ENCODE measurements at places on chromosomes 7 and 10.

DNA sequence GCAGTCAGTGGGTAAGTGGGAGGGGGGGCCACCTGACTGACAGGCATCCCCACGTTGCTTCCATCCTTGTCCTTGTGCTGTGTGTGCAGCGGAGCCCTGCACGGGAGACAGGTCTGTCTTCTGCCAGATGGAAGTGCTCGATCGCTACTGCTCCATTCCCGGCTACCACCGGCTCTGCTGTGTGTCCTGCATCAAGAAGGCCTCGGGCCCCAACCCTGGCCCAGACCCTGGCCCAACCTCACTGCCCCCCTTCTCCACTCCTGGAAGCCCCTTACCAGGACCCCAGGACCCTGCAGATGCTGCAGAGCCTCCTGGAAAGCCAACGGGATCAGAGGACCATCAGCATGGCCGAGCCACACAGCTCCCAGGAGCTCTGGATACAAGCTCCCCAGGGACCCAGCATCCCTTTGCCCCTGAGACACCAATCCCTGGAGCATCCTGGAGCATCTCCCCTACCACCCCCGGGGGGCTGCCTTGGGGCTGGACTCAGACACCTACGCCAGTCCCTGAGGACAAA lies 24.8 kb downstream of the TBATA start:
- H3K27ac ChIP-seq, result no peak overlapping the region
- H3K4me1 ChIP-seq, result peaks cover 6% of the 10 kb centered on the region
- DNase-seq, result no peak
- no peaks in the 10 kb centered on the region for H3K36me3 ChIP-seq
- no peak overlapping the region for H3K4me3 ChIP-seq

DNA sequence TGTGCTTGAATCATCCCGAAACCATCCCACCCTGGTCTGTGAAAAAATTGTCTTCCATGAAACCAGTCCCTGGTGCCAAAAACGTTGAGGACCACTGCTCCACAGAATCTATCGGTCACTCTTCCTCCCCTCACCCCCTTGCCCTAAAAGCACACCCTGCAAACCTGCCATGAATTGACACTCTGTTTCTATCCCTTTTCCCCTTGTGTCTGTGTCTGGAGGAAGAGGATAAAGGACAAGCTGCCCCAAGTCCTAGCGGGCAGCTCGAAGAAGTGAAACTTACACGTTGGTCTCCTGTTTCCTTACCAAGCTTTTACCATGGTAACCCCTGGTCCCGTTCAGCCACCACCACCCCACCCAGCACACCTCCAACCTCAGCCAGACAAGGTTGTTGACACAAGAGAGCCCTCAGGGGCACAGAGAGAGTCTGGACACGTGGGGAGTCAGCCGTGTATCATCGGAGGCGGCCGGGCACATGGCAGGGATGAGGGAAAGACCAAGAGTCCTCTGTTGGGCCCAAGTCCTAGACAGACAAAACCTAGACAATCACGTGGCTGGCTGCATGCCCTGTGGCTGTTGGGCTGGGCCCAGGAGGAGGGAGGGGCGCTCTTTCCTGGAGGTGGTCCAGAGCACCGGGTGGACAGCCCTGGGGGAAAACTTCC lies 784 bp upstream of the SERPINE1 start:
- peaks cover 35% of the 10 kb centered on the region for H3K4me1 ChIP-seq
- peaks cover 57% of the 10 kb centered on the region for H3K27me3 ChIP-seq
- H3K27ac ChIP-seq, result no peak overlapping the region
- no peak overlapping the region for H3K4me3 ChIP-seq
- no peak for DNase-seq

- H3K4me3 ChIP-seq, result no peak overlapping the region
- H3K4me1 ChIP-seq, result peaks cover 10% of the 10 kb centered on the region
- no peaks in the 10 kb centered on the region for H3K36me3 ChIP-seq
- no peak for DNase-seq
- H3K27me3 ChIP-seq, result no peaks in the 10 kb centered on the region
These were observed 109.8 kb upstream of the NOBOX start for GRCh38 chr7:144513334-144513733.

- no peak overlapping the region for H3K27ac ChIP-seq
- DNase-seq, result no peak
- H3K4me3 ChIP-seq, result no peak overlapping the region
- H3K4me1 ChIP-seq, result peaks cover 57% of the 10 kb centered on the region
- H3K27me3 ChIP-seq, result no peaks in the 10 kb centered on the region
These were observed 4.6 kb downstream of the SHOC2 start for GRCh38 chr10:110923856-110924493.

GRCh38 chr10:70982443-70982842 lies 94.1 kb upstream of the PCBD1 start:
- H3K4me1 ChIP-seq, result peaks cover 18% of the 10 kb centered on the region
- peak overlapping the region; percentile 24 for H3K27ac ChIP-seq
- H3K36me3 ChIP-seq, result no peaks in the 10 kb centered on the region
- H3K27me3 ChIP-seq, result no peaks in the 10 kb centered on the region
- H3K4me3 ChIP-seq, result no peak overlapping the region

DNA sequence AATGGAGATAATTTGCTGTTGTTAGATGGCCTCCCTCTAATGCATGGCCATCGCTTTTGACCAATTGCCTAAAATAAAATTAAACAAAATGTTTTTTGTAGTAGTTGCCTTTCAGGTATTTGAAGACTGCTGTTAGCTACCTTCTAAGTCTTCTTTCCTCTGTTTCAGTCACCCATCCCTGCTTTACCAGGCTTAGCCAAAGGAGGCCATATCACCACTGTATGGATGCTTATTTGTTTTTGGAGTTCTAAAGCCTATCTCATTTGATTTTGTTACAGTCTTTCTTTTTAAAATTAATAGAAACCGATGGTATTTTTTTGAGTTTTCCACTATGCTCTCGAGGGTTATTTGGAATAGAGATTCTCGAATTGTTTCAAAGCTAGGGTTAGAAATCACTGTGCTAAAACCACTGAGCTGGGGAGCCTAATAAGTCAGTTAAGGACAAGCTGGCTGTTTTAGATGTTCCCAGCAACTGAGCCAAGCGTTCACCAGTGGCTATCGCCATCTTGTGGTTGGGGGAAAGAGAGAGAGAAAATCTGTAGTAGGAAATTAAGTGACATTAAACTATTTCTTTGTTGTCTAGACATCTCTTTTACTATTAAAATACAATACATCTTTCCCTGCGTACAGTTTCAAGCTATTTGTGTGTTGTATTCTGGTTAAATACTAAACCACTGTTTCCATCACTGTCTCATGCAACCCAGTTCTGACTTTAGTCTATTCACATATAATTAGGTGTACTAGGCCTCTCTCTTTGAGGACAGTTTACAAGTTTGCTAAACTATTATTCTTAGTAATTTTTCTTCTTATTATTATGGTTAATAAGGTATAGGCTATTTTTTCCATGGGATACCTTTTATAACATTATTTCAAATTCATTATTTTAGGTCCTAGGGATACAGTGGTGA lies 52.2 kb downstream of the GPR158 start:
- no peaks in the 10 kb centered on the region for H3K4me1 ChIP-seq
- H3K4me3 ChIP-seq, result no peak overlapping the region
- H3K36me3 ChIP-seq, result no peaks in the 10 kb centered on the region
- H3K27me3 ChIP-seq, result no peaks in the 10 kb centered on the region
- no peak for DNase-seq

GRCh38 chr7:14446829-14447228 lies 455.7 kb downstream of the DGKB start:
- H3K4me1 ChIP-seq, result peaks cover 8% of the 10 kb centered on the region
- no peak overlapping the region for H3K4me3 ChIP-seq
- no peaks in the 10 kb centered on the region for H3K27me3 ChIP-seq
- DNase-seq, result no peak
- no peak overlapping the region for H3K27ac ChIP-seq

DNA sequence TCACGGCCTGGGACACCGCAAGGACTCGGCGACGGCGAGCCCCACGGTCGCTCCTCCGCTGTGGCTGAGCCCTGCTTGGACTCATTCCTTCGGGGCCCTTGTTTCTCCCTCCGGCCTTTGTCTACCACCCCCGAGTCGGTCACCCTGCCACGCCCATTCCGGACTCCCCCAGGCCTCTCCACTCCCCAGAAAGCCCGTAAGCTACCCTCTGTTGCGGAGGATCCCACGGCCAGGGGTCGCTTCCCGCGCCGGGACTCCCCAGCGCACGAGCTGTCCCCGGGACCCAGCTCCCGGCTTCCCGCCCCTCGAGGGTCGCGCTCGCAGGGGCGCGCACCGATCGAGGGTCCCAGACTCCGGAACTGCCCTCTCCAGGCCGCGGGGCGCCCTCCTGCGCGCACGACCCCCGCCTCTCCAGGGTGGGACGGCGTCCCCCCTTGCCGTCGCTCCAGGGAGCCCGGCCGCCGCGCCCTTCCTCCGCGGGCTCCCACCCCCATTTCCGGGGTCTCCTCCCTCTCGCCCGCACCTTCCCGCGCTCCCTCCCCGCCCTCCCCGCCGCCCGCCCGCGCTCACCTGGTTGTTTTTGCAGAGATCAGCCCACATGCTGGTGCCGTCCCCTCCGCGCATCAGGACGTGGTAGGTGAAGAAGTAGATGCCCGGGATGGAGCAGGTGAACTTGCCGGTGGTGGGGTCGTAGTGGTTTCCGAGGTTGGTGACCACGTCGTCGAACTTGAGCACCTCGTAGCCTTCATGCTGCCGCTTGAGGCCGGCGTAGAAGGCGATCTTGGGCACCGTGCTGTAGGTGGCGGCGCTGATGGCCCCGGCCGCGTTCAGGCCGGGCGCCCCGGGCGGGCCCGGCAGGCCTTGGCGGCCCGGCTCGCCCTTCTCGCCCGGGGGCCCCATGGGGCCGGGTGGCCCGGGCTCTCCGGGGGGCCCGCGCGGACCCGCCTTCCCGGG lies 1.5 kb downstream of the C1QL3 start:
- peak overlapping the region; percentile 69 for H3K4me3 ChIP-seq
- peak overlapping the region; percentile 41 for H3K27ac ChIP-seq
- H3K36me3 ChIP-seq, result peaks cover 2% of the 10 kb centered on the region
- H3K27me3 ChIP-seq, result peaks cover 39% of the 10 kb centered on the region
- peaks cover 12% of the 10 kb centered on the region for H3K4me1 ChIP-seq

GRCh38 chr10:74967911-74968666 lies 141.7 kb downstream of the KAT6B start:
- peak overlapping the region; percentile 60 for H3K4me3 ChIP-seq
- H3K27me3 ChIP-seq, result no peaks in the 10 kb centered on the region
- peaks cover 46% of the 10 kb centered on the region for H3K4me1 ChIP-seq
- DNase-seq, result no peak
- peaks cover 18% of the 10 kb centered on the region for H3K36me3 ChIP-seq

DNA sequence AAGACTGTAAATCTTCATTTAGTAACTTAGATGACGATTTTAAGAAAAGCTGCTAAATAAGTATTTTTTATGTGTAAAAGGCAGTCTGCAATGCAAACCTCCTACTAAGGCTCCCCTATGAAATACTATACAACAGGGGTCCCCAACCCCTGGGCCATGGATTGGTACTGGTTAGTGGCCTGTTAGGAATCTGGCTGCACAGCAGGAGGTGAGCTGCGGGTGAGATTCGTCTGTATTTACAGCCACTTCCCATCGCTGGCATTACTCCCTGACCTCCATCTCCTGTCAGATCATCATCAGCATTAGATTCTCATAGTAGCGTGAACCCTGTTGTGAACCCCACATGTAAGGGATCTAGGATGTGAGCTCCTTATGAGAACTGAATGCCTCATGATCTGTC lies 580.4 kb downstream of the MAGI2 start:
- H3K4me1 ChIP-seq, result no peaks in the 10 kb centered on the region
- no peak for DNase-seq
- H3K36me3 ChIP-seq, result no peaks in the 10 kb centered on the region
- no peak overlapping the region for H3K27ac ChIP-seq

GRCh38 chr7:36396150-36396549 lies 6.5 kb downstream of the ANLN start:
- H3K27me3 ChIP-seq, result peaks cover 9% of the 10 kb centered on the region
- no peak overlapping the region for H3K27ac ChIP-seq
- H3K36me3 ChIP-seq, result peaks cover 51% of the 10 kb centered on the region

GRCh38 chr10:133528845-133529575 lies 1.8 kb downstream of the CYP2E1 start:
- peaks cover 73% of the 10 kb centered on the region for H3K27me3 ChIP-seq
- H3K4me3 ChIP-seq, result peak overlapping the region; percentile 70
- DNase-seq, result peak; percentile 39
- H3K27ac ChIP-seq, result peak overlapping the region; percentile 44
- H3K36me3 ChIP-seq, result no peaks in the 10 kb centered on the region

- peaks cover 86% of the 10 kb centered on the region for H3K27me3 ChIP-seq
- DNase-seq, result peak; percentile 35
- H3K4me3 ChIP-seq, result peak overlapping the region; percentile 56
These were observed 8.0 kb upstream of the MNX1 start for GRCh38 chr7:157018328-157018996.

- no peak overlapping the region for H3K27ac ChIP-seq
- no peak overlapping the region for H3K4me3 ChIP-seq
- H3K27me3 ChIP-seq, result no peaks in the 10 kb centered on the region
- DNase-seq, result no peak
- H3K36me3 ChIP-seq, result no peaks in the 10 kb centered on the region
These were observed 25.2 kb downstream of the SORBS1 start for GRCh38 chr10:95536017-95536416.

DNA sequence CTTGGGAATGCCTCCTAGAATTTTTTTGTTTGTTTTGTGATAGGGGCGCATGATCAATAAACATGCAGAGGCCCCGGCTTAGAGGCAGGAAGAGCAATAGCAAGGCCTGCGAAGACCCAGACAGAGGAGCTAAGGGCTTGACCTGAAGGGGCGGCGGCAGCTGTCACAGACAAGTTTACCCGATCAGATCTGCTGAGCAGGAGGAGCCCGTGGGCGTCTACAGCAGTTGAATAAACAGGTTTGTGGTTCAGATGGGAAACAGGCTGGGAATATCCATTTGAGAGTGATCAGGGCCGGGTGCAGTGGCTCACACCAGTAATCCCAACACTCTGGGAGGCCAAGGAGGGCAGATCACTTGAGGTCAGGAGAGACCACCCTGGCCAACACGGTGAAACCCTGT lies 126.0 kb upstream of the CALN1 start:
- H3K27ac ChIP-seq, result no peak overlapping the region
- H3K4me3 ChIP-seq, result no peak overlapping the region
- no peaks in the 10 kb centered on the region for H3K27me3 ChIP-seq
- H3K4me1 ChIP-seq, result no peaks in the 10 kb centered on the region
- DNase-seq, result no peak

DNA sequence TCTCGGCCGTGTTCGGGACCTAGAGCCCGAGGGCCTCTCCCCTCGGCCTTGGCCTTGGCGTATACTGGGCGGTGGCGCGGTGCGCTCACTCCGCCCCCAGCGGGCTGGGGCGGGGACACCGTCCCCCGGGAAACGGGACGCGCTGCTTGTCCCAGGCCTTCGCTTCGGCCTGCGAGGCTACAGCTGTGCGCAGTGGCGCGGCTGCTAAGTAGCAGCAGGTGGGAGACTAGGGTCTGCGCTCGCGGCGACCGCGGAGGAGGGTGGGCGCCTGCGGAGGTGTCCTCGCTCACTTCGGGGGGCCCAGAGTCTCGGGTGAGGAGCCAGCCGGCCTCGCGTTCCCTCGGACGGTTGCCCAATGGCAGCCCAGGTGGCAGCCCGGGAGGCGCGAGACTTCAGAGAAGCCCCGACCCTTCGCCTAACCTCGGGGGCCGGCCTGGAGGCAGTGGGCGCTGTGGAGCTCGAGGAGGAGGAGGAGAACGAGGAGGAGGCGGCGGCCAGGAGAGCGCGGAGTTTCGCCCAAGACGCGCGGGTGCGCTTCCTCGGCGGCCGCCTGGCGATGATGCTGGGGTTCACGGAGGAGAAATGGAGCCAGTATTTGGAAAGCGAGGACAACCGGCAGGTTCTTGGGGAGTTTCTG lies at the start of gene DNAH11:
TSS of gene DNAH11 (plus strand) at position 149 of the 637 bp plus-strand sequence. CDS start at position 356, 207 bp downstream.
- peak; percentile 47 for DNase-seq
- peaks cover 67% of the 10 kb centered on the region for H3K27me3 ChIP-seq
- no peak within 1 kb of the TSS for H3K27ac ChIP-seq
- peaks cover 12% of the 10 kb centered on the region for H3K4me1 ChIP-seq
- no peaks in the 10 kb centered on the region for H3K36me3 ChIP-seq
